ENCODE measurements at places on chromosomes 6 and 20. TPM values are rescaled to one million over a fixed set of nuclear protein-coding genes. Genes with fewer than 3 reads are reported as not detected.

Gene DEFB124
- total RNA-seq, result not detected

Gene TINAG
- total RNA-seq, result not detected

Gene MACROD2
- total RNA-seq, result 5.0 TPM

Gene PXMP4
- total RNA-seq, result 6.7 TPM

Gene NRSN1
- 0.51 TPM for total RNA-seq

Gene LY6G6C
- total RNA-seq, result 1.1 TPM

Gene POU5F1
- total RNA-seq, result 7.5 TPM

Gene VWA7
- total RNA-seq, result 2.3 TPM

Gene RRAGD
- total RNA-seq, result 72.8 TPM

Gene TTBK1
- total RNA-seq, result 0.10 TPM

Gene AURKA
- 8.8 TPM for total RNA-seq

Gene SHLD1
- total RNA-seq, result 3.5 TPM

Gene SEL1L2
- not detected for total RNA-seq

Gene PRDM13
- total RNA-seq, result not detected

Gene OXT
- not detected for total RNA-seq

DNA sequence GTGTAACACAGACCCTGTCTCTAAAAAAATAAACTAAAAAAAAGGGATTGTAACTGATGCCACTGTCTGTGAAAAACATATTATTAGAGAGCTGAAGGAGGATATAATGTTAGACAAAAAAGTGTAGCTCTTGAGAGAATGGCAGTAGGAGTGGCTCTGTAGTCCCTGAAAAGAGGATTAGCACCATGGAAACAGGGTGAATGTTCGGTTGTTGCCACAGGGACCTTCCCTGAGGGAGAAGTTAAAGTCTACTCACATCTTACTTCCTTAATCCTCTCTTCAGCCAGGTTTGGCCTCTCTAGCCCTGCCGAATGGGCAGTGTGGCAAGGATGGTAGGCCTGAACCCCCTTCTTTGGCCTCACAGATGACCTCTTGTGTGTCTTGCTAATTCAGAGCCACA, 12.1 kb downstream of the SCAND1 start:
- DNase-seq, result no peak

DNA sequence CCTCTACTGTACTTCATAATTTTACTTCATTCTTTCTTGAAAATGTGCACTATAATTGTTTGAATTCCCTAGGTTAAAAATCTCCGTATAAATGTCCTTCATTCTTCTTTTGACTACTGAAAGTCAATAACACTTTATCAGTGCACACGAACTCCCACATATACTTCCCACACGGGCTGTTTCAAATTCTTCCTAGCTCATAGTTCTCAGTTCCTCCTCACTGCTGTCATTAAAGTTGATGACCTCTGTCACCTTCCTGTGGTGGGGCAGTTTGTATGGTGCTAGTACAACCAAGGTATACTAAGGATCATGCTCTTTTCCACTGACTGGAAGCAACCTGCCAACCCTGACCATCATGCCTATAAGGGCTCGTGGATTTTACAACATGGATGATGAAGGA, 40.0 kb upstream of the CD2AP start:
- DNase-seq, result no peak

- no peak for DNase-seq
Measured at GRCh38 chr6:110217266-110217665, 37.0 kb downstream of the CDC40 start.

DNA sequence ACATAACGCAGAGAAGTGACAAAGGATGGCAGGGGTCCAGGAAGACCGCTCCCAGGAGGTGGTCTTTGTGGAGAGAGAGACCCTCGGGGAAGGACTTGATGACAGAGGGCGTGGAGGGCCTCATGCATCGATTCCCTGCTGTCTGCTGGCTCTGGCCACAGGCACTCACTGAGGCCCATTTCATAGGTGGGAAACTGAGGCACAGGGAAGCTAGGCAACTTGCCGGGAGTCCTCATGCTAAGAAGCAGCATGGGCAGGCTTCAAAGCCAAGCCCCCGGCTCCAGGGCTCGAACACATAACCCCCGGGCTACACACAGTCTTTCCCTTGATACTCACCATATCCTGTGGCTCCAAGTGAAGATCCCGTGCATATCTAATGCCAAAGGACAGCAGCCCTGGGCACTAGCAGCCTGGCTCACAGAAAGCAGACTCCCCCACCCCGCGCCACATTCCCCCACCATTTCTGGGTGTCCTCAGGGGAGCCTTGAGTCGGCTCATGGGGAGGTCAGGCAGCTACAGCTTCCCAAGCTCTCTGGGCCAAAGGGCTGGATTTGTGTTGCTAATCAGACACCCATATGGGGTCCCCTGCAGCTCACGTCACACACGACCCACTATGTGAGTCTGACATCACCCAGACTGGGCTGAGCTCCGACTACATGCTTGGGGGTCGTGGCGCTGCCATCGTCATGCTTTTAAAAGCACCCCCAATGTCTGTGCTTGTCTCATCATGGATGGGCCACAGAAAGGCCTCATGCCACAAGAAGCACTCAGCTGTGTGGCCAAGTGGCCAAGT, 130.9 kb upstream of the PMEPA1 start:
- DNase-seq, result no peak

GRCh38 chr20:40502576-40502975, 186.5 kb downstream of the MAFB start:
- DNase-seq, result no peak

DNA sequence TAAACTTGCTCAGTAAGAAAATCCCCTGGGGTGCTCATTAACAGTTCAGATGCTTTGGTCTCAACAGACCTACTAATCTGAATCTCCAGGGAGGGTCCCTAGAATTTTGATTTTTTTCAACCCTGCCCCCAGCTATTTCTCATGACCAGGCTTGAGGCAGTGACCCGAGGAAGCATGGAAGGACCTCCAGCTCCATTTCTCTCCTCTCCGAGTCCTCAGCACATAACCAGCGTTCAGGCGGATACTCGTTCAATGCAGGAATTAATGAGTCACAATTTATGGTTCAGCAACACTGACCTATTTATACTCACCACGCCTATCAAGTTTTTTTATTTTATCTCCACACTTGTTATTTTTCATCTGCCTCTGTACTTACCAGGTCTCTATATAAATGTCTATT, 369.2 kb upstream of the CDH4 start:
- DNase-seq, result no peak

GRCh38 chr20:5170341-5170740, 43.5 kb downstream of the CDS2 start:
- peak; percentile 17 for DNase-seq

DNA sequence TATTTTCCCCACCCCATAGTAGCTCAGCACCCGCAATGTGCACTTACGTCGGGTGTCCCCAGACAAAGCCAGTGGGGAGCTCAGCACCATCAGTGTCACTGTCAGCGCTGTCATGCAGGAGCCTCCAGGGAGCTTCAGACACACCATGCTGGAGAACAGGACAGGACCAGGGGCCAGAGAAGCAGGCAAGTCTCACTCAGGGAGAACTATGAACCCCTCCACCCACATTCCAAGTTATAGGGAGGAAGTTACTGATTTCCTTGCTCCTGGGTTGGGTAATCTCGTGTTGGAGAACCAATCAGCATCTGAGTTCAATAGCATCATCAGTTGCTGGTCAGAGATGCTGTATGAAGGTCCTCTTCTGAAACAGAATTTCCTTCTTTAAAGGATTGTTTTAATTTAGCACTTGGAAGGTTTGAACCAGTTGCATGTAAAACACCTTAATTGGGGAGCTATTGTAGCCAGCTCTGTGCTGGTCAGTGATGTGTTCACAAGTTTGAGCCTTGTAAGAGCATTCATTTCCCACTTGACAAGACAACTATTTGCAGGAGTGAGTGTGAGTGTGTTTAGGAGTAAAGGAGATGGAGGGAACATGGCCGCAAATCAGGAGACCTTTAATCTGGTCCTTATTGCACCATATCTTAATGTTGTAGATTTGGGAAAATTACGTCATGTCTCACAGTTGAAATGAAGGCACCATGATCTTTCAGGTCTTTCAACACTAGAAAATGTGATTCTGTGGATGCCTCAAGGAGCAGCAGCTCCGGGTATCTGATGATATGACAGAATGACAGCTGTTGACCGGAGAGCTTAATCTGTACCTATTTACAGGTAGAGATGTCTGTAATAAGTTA, at the start of gene HLA-DRB1:
TSS of gene HLA-DRB1 (minus strand) at position 253 of the 854 bp plus-strand sequence. CDS start at position 147, 106 bp downstream.
- DNase-seq, result peak; percentile 18

GRCh38 chr6:135481783-135482369, 15.7 kb downstream of the AHI1 start:
- no peak for DNase-seq

- peak; percentile 85 for DNase-seq
Measured at GRCh38 chr6:2738373-2738979, 12.2 kb downstream of the MYLK4 start.

DNA sequence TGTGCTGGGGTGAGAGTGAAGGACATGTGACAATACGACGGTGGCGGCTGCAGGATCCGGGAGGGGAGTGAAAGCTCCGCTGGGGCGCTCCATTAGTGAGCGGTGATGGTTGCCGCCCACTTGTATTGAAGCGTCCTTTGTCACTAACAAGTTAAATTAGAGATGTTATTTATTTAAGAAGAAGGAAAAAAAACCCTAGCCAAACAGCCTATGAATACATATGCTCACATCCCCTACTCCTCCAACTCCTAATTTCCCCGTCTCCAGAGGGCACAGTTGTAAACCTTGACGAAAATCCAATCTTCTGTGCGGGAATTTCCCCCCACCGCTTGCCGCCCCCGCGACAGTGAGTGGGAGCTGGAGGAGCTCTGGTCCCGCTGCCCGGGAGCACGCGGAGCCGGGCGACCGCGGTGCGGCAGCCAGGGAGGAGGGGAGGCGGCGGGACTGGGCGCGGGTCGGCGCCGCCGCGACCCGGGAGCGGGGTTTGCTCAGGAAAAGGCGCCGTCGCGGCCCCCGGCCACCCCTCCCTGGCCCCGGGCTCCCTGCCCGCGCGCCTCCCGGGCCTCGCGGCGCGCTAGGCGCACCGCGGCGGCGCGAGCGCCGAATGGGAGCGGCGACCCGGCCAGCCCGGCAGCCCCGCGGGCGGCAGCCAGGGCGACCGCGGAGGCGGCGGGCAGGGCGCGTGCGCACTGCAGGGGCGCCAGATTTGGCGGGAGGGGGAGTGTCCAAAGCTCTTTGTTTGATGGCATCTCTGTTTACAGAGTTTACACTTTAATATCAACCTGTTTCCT, at the start of gene MYB:
TSS of gene MYB (plus strand) at position 767 of the 791 bp plus-strand sequence. CDS start 206 bp downstream, outside the sequence.
- peak; percentile 75 for DNase-seq

GRCh38 chr20:57483287-57484050, 41.5 kb downstream of the CTCFL start:
- DNase-seq, result no peak

- no peak for DNase-seq
Measured at GRCh38 chr6:2381872-2382661, 136.7 kb upstream of the GMDS start.

DNA sequence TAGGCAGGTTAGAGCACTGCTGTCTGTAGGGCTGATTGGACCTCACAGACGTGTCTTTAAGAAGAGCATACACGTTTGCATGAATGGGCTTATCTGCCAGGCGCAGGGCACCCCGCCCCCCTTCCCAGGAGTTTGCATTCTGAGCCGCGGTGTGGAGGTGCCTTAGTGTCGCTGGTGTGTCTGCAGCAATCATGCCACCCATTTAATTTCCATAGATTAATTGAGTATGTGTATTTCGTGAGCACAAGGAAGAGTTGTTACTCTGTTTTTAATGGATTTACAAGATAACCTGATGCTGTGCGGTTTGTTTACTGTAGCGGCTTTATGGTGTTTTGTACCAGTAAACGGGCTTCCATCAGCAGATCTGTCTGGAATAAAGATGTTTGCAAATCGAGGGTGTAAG, 107.7 kb downstream of the ZDHHC14 start:
- peak; percentile 17 for DNase-seq

DNA sequence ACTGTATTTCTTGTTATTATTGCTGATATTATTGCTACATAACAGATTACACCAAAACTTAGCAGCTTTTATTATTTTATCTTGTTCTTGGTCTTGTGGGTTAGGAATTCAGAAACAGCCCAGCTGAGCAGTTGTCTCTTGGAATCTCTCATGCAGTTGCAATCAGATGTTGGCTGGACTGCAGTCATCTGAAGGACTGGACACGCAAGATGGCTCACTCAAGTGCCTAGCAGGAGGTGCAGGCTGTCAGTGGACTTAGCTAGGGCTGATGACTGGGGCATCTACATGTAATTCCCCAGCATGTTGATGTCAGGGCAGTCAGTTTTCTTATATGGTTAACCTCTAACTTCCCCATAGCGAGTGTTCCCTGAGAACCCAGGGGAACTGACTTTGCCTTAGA, 128.6 kb upstream of the PLCB4 start:
- no peak for DNase-seq

GRCh38 chr20:63686492-63687321, 9.7 kb upstream of the TNFRSF6B start:
- DNase-seq, result peak; percentile 51

GRCh38 chr20:25196786-25197120, 1.2 kb downstream of the ENTPD6 start:
- DNase-seq, result no peak

DNA sequence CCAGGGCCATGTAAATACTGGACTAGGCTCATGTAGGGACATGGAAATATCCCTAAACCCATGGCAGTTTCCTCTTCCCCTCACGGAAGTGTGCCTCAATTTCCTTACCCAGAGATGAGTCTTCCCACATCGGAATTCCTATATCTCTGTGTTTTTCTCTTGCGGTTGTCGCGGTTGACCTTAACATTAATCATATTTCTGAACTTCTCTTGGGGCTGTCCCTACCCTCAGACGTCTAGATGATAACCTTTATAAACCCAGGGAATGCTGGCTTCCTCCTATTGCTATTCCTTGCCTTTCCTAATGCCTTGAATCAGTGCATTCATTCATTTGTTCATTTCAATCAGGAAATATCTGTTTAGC, 160.1 kb downstream of the SASH1 start:
- no peak for DNase-seq

DNA sequence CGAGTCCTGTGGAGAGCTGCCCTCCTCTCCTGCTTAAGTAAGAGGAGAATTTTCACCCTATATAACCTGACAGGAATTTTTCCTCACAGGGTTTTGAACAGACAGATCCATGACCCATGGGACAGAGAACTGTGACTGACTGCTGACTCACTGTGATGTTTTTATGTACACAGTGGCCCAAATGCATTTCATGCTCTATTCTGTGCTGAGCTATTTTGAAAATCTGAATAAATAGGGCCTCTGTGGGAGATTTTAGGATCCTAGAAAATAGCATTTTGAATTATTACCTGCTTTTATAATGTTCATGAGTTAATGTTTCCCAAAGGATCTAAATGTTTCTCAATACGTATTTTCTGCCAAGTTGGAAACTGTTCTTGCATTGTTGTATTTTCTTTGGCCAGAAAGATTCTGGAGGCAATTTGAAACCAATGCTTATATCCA, 577.4 kb downstream of the HTR1B start:
- DNase-seq, result peak; percentile 17

Data from tongue (tissue), 3 donors.